ENCODE measurements at places on chromosomes 16 and 17. TPM values are rescaled to one million over a fixed set of nuclear protein-coding genes. Genes with fewer than 3 reads are reported as not detected.

- no peak for DNase-seq
Measured at GRCh38 chr17:29720551-29720950, 97.8 kb upstream of the CORO6 start.

GRCh38 chr16:72677662-72678447, 370.1 kb downstream of the ZFHX3 start:
- DNase-seq: no peak

GRCh38 chr17:9175700-9176467, 154.6 kb downstream of the NTN1 start:
- no peak for DNase-seq

DNA sequence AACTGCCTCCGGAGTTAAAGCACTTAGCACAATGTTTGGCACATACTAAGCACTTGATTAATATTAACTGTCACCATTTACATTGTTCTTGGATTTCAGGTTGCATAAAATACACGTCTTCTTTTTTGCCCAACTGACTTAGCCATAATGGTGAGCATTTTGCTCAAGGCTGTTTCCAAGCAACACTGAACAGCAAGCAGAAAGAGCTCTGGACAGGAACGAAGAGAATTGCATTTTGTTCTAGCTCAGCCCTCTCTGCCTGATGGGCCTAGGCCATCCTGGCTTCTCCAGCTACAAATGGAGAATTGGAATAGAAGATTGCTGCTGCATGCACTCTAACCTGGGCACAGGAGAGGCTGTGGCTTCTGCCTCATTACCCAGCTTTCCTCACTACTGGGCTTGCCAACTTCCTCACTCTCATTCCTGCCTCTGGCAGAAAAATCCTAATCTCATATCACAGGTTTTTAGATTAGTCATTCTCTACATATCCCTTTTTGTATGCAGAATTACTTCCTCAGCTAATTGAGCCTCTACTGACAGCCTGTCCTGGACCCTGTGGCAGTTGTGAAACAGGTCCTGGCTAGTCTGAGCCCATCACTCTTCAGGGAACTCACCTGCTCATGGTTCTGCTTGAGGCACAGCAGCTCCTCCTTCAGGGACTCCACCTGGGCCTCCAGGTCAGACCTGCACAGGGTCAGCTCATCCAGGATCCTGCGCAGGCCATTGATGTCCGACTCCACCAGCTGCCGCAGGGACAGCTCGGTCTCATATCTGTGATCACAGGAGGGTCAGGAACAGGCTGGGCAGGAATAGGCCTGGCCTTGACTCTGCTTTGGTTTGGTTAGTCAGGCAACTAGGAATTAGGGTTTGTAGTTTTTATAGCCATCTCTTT, 2.5 kb downstream of the KRT33A start:
- no peak for DNase-seq

DNA sequence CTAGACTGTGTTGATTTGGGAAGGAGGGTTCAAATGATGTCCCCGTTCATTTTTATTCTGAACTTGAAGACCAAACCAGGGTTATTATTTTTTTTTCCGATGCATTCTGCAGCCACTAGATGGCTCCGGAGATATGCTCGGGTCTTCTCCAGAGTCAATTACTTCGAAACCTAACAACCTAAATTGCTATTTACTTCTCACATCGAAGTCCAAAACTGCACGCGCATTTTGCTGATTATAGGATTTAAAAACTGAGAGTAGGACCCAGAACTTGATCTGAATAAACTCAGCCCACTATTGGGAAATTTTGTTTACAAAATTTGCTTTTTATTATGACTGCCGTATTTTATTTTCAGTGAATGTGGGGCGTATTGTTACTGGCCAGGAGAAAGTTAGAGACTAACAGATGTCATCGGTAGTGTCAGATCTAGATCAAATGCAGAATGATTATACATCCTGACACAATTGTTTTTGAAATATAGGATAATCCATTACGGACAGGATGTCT, 263.8 kb downstream of the HS3ST3A1 start:
- DNase-seq: peak; percentile 36

DNA sequence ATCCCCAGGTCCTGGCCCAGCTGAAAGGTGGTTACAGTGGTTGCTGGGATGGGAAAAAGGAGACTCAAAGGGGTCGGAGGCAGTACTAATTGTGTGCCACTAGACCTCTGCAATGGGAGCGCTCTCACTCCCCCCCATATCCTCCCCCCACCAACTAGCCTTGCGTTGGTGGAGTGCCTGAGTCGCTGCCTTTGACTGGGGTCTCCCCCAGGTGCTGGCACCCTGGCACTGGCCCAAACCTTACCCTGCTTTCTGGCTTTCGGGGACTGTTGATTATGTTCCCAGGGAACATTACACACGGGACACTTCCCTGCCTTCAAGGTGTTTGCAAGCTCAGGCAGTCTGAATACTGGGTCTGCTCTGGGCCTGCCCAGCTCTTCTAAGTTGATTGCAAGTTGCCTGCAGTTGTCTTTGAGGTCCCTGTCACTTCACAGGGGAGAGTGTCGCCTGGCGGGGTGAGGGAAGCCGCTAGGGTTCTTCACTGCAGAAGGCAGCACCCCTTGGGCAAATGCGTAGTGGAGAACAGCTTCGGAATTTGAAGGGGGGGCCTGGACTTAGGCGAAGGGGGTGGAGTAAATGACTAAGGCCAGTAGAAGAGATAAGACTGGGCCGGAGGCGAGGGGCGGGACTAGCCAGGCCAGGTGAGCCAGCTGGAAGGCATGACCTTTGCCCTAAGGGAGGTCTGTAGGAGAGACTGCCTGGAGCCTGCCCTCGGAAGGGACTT, 98.0 kb downstream of the RAB11FIP4 start:
- no peak for DNase-seq

DNA sequence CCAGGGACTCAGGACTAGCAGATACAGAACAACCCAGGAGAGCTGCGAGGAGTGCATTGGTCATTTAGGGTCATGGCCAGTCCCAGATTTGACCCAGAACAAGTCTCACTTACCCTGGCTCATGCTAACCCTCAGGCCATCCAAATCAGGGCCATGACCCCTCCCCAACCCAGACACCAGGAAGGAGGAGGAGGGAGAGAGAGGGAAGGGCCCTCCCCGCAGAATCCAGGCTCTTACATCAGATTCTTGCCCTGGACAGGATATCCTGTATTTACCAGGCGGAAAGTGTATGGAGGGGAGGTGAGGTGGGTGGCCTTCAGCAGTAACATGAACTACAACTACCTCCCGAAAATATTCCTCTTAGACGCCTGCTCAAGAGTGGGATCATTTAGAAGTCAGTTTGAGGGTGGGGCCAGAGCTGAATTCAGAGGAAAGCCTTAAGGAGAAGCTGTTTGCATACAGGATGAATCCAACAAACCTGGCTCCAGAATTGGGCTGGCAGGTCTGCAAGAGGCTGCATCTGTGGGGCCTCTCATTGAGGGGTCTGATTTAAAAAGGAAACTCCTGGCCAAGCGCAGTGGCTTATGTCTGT, 2.1 kb downstream of the VAT1 start:
- DNase-seq: no peak

DNA sequence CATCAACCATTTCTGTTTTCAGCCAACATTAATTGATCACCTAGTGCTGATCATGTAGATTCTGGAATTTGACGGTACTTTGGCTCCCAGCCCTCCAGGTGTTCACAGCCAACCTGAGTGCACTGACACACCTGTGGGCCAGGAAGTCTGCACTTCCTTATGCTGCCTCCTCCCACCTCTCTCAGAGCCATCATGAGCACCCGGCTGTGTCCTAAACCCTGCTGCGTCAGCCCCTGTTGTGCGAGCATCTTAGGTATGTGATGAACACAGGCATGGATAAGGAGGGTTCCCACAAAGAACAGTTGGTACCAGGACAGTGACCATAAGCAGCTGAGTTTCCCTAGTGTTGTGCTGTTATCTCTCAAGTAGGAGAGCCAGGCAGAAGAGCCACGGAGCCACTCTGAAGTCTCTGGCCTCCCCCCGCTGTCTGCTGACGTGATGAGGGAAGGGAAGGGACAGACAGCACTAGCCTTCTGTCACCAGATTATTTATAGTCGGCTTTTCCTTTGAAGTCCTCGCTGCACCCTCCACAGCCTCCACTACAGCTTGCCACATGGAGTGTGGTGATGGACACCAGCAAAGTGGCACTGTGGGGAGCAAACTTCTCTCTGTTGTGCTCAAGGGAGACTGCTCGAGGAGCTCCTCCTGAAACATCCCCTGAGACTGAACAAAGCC, 162.8 kb upstream of the ANKFN1 start:
- DNase-seq: no peak

GRCh38 chr17:51258756-51259563, 889 bp downstream of the MBTD1 start:
- DNase-seq: no peak

GRCh38 chr17:80768389-80768788, 223.3 kb upstream of the CHMP6 start:
- DNase-seq: no peak

GRCh38 chr16:19883296-19883965, 1.2 kb downstream of the GPRC5B start:
- DNase-seq: peak; percentile 55

GRCh38 chr17:70622368-70623260, 453.3 kb downstream of the KCNJ2 start:
- peak; percentile 62 for DNase-seq

DNA sequence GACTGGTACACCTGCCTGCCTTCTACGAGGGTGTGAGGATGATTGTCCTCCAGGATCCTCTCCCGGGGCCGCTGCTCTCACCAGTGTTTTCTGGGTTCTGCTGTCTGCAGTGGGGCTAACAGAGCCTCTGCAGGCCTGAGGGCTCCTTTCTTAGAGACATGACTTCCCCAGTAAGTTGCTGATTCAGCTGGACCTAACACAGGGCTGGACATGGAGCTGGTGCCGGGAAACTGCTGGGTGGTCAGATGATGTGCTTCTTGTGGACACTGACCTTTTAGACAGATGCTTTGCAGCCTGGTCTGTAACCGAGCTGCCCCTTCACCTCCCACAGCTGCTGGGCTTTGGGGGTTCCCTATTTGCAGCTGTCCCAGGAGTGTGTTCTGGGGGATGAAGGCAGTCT, 71.5 kb downstream of the FOXL1 start:
- DNase-seq: no peak

DNA sequence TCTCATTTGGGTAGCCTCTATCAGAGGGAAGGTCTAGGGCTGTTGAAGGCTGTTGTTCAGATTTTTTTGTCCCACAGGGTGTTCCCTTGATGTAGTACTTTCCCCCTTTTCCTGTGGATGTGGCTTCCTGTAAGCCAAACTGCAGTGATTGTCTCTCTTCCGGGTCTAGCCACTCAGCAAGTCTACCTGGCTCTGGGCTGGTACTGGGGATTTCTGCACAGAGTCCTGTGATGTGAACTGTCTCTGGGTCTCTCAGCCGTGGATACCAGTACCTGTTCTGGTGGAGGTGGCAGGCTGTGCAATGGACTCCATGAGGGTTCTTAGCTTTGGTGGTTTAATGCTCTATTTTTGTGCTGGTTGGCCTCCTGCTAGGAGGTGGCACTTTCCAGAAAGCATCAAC, 23.3 kb upstream of the CCR7 start:
- no peak for DNase-seq

- no peak for DNase-seq
Measured at GRCh38 chr17:17042851-17043460, 699 bp downstream of the MPRIP start.

GRCh38 chr16:52078716-52079655, 468.0 kb downstream of the TOX3 start:
- DNase-seq: no peak

DNA sequence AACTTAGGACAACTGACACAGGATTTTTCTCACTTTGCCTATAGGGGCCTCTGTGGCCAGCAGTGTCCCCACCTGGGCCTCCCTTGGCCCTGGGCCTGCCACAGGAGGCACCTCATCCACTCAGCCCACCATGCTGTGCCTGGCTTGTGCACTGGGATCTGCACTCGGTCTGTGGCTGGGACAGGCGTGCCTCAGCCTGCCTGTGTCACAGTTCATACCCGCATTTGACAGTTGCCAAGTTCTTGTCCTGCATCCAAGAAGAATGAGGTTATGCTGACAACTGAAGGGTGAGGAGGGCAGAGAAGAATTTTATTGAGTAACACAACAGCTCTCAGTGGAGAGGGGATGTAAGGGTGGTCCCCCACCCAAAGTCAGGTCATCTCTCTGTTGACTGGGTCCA, 36.0 kb downstream of the ZFP90 start:
- no peak for DNase-seq

SCNN1B gene
- total RNA-seq: not detected

KRT28 gene
- not detected for total RNA-seq

EPX gene
- total RNA-seq: not detected

KPNA2 gene
- total RNA-seq: 376 TPM

PRSS53 gene
- total RNA-seq: 3.7 TPM

HBM gene
- total RNA-seq: not detected

CDK5R1 gene
- total RNA-seq: 34.1 TPM

P2RX1 gene
- total RNA-seq: not detected

CCL17 gene
- total RNA-seq: not detected
